ENCODE measurements at places on chromosomes 5 and 9.

GRCh38 chr5:110815916-110816605 is 77.3 kb downstream of the SLC25A46 start:
- no peak for DNase-seq

- DNase-seq, result no peak
Observed at GRCh38 chr5:76808141-76808691, 10.6 kb upstream of the F2RL1 start.

DNA sequence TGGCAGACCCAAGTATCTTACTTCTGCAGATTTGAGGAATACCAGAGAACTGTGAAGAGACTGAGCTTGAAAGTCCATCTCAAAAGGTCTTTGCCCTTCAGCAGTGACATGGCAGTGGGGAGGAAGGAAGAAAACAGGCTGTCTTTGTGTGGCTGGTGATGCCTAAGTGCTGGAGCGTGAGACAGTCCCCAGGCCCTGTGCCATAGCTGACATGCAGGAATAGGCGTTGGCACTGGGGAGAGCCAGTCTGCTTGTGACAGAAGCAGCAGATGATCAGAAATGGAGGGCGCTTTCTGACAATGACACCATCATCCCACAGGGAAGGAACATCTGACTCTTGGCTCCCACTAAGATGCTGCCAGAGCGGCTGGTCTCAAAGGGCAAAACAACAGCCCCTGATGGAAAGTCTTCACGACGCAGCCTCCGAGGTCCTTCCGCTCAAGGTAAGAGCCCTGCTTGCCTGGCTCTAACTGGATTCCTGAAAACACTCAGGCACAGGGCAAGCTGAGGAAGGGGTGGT is 15.5 kb upstream of the GLRX start:
- no peak for DNase-seq

DNA sequence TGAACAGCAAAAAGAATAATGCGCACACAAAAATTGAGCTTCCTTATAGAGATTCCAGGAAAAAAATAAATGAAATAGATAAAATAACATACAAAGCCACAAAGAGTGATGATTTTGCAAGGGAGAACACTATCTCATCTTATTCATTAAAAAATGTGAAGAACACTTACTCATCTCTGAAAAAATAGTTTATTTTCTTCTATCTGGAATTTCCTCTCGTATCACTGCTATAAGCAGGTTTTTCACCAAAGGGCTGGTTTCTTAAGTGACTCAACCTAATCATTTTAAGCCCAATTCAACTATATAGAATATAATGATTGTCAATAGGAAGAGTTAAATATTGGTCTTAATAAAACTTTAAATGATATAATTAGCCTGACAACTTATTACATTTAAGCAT is 504.9 kb downstream of the NR2F1-AS1 start:
- DNase-seq, result no peak

DNA sequence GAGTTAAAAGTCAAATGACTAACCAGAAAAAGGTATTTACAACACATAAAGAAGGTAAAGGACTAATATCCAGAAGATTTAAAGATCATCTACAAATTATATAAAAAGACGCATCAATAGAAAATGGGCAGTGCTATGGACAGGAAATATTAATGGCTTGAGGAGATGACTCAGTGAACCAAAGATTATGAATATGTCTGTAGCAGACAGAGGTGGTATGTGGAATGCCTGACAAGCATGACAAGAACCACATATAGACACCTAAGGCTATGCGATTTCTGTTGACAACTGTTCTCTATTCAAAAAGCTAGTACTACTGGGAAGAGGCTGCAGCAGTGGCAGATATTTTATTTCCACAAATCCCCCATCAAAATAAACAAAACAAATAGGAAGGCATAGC is 177.0 kb upstream of the SH3GL2 start:
- DNase-seq, result no peak

Data from stimulated activated CD4-positive, alpha-beta T cell treated with anti-CD3 and anti-CD28 coated beads, Interleukin-4, amount 100 ng/mL, for 4 hours (primary cell).